Stimulated activated CD4-positive, alpha-beta T cell treated with anti-CD3 and anti-CD28 coated beads, TNF-alpha, amount 100 ng/mL, for 48 hours (primary cell): ENCODE measurements at places on chromosomes 1 and 21.

- no peak for DNase-seq
Observed at GRCh38 chr1:88341447-88341846, 342.6 kb upstream of the PKN2 start.

- DNase-seq: no peak
Observed at GRCh38 chr1:214377886-214378285, 96.9 kb downstream of the SMYD2 start.

GRCh38 chr1:212700223-212700891, 717 bp upstream of the BATF3 start:
- DNase-seq: no peak

DNA sequence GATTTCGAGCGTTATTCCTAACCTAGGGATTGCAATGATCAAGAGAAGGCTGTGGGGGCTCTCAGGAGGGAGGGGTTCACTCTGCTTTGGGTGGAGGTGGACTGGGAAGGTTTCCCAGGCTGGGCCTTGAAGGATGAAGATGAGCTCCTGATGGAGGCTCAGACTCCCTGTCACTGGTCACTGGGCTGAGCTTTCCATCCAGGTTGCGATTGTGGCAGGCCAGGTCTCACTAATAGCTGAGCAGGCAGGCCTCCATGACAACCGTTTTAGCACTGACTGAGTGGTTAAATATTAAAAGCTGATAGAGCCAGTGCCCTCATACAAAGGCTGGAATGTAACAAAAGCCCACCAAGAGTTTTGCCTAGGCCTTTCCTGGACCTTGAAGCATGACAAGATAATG, 36.2 kb upstream of the EFCAB14 start:
- DNase-seq: no peak

DNA sequence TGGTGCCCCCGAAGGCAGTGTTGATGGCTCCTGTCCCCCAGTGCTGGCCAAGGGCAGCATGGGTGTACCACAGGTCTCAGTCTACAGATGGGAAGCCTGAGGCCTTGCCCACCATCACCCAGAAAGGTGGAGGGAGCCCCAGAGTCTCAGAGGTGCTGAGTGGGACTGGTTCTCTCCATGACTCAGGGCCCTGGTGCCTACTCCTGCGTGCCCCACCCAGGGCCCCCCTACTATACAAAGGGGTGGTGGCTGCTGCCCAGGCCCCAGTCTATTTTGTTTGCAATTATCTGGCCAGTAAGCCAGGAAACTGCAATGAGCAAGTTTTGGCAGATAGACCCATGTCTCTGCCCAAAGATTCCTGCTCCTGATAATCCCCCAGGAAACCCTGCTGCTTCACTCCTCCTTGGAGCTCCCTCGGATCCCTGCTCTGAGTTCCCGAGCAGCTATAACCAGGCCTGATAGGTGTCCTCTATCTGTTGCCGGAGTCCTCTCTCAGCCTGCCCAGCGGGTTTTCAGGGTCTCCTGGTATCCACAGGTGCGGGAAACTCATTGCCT, 41.7 kb downstream of the EDN2 start:
- no peak for DNase-seq

GRCh38 chr1:233844692-233845091, 59.8 kb upstream of the SLC35F3 start:
- DNase-seq: no peak

GRCh38 chr21:36846631-36847030, 119.8 kb downstream of the HLCS start:
- DNase-seq: no peak

DNA sequence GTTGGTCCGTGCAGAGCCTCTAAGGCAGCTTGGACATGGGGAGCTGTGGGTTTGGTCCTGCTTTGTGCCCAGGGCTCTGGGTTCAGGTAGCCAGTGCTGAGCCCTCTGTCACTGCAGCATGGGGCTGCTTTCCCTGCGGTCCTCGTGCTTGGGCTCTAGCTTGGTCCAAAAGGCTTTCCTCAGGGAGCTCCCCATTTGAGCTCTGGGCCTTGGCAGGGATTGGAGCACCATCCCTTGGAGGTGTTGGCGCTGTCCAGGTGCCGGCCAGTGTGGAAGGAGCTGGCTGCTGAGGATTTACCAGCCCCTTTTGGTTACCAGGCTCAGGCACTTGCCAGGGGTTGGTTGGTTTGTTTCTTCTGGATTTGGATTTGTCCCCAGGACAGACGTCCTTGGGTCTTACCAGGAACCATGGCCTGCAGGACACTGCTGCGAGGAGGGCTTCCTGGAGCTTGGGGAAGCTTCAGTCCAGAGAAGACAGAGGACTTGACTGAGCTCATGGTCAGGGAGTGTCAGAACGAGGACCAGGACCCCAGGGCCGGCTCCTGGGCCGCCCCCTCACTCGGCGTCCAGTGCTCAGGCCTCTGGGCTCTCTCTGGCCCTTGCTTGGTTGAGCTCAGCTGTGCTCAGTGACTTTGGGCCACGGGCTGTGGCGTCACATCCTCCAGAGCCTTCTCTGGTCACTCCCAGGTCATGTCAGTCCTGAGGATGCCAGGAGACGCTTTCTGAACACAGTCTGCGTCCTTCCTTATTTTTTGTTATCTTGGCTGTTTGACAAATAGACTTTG, 224.7 kb downstream of the CAMTA1 start:
- no peak for DNase-seq

DNA sequence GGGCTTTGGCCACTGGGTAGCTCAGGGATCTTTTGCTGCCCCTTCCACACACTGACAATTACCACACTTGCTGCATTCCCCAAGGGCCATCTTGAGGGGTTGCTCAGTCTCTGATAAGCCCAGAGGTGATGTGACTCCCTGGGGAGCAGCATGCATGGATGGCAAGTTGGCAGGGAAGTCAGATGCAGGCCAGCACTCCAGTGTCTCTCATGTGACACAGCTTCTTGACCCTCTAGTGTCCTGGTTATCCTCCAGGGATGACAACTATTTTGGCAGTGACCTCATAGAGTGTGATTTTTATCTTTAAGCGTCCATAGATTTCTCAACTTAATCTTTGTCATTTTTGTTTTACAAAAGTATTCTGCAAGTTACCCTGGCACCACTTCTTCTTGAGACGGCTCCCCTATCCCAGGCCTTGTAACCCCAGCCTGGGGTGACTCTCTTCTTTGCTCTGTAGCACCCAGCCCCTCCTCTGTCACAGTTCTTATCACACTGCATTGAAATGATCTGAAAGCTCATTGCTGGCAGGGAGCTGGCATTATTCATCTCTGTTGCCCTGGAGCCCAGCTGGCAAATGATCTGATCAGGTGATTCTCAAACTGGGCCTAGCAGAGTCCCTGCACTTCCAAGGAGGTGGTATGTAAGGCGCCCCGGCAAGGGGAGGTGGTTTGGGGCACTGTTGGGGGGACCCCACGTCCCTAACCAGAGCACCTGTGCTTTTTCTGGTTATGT, 72.6 kb downstream of the TENT5C start:
- no peak for DNase-seq

- DNase-seq: peak; percentile 15
Observed at GRCh38 chr1:1116701-1117468, 996 bp upstream of the C1orf159 start.

DNA sequence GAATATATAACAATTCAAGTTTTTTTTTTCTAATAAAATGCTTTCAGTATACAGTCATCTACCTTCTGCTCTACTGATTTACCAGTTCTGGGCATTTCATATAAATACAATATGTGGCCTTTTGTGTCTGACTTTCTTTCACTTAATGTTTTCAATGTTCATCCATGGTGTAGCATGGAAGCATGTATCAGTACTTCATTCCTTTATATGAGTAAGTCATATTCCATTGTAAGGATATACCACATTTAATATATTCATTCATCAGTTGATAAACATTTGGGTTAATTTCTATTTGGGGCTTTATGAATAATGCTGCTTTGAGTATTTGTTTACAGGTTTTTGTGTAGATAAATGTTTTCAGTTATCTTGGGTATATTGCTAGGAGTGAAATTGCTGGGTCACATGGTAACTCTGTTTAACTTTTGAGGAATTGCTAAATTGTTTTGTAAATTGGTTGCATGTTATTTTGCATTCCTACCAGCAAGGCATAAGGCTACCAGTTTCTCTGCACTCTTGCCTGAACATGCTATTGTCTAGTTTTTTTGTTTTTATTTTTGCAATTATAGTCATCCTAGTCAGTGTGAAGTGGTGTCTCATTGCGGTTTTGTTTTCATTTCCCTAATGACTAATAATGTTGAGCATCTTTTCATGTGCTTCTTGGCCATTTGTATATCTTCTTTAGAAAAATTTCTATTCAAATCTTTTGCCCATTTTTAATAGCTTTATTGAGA, 206.1 kb downstream of the TM2D1 start:
- DNase-seq: no peak

- DNase-seq: no peak
Observed at GRCh38 chr1:226362891-226363447, 44.9 kb downstream of the PARP1 start.

DNA sequence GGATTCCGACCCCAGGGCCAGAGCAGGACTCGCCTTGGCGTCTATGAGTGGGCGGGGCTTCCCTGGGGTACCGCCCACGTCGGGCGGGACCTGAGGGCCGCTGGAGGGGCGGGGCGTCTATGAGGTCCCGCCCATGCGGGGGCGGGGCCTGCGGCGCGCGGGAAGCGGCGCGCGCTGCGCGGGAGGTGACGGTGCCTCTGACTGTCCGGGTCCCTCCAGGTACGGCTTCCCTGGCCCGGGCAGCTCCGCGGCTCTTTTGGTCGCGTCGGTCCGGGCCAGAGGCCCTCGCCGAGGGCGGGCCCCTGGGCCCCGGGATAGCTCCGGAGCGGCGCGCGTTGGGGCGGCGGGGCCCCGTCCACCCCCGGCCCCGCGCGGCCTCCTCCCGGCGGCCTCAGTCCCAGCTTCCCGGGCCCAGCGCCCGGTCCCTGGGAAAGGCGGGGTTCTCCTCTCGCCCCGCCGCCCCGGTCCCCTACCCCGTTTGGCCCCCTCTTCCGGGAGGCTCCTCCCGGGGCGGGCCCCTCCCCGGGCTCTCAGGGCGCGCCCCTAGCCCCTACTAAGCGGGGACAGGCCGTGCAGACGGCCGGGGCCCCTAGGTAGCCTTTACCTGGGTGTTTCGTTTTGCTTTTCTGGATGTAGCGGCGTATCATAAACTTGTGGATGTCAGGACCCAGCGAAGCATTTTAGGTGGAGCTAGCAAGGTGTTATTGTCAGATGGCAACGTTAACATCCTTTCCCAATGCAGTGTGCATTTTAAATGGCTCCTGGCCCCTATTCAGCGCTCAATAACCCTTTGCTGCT, at the start of gene CHAF1B:
CHAF1B (plus strand) TSS at position 160 of the 798 bp plus-strand sequence. CDS start 745 bp downstream, outside the sequence.
- peak; percentile 73 for DNase-seq

DNA sequence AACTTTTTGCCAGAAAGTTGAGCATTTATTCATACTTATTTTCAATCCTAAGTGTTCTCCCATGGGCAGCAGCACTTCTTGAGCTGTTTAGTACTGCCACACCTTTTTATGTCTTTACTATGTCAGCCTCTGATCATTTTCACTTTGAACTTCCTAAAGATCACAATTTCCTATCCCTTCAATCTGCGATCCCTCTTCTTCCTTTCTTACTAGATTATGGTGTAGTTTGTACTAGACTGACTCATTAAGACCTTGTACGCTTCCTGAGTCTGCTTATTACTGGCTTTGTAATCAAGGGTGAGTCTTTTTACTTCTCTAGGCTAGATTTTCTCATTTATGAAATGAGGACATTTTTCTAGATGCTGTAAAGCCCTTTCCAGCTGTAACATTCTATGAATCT, 55.1 kb downstream of the LRIG2 start:
- DNase-seq: no peak

- peak; percentile 48 for DNase-seq
Observed at GRCh38 chr1:9721606-9722377, 70.3 kb downstream of the PIK3CD start.

- DNase-seq: no peak
Observed at GRCh38 chr1:1360506-1361169, 2.3 kb upstream of the MXRA8 start.

DNA sequence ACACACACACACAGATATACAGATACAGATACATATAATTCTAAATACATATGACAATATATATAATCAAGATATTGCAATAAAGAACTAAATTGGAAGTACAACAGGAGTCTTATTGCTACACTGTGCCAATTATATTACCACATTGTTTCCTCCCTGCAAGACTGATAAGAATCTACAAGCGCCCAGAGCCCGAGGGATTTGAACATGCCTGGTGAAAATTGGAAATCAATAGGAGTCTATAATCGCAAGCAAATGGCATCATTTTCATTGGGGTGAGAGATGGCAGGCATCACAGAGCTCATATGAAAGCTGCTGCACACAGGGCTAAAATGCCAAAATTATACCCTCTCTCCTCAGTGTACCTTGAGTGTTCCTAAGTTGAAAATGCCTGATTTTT, 152.9 kb upstream of the PTBP2 start:
- DNase-seq: no peak

GRCh38 chr1:19852036-19852435, 30.2 kb upstream of the OTUD3 start:
- DNase-seq: no peak

GRCh38 chr21:45112371-45112770, 38.0 kb downstream of the ADARB1 start:
- no peak for DNase-seq
